ENCODE measurements at places on chromosomes 2 and 18.

DNA sequence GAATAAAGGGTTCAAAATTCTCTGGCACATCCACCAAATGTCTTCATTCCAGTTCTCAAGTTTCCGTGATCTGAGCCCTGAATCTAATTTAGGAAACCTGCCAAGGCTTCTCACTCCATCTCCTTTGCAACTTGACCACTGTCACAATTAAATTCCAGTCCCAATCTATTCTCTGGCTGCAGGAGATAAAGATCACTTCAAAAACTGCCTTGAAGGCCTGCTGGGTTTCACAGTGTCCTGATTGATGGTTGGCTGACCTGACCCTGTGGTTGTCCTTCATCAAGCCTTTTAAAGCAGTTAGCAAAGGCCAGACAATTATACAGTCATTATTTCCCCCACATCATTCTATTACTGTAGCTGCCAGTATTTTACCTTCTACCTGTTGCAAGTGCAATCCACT is 60.3 kb upstream of the DNAJC10 start:
- DNase-seq: no peak

DNA sequence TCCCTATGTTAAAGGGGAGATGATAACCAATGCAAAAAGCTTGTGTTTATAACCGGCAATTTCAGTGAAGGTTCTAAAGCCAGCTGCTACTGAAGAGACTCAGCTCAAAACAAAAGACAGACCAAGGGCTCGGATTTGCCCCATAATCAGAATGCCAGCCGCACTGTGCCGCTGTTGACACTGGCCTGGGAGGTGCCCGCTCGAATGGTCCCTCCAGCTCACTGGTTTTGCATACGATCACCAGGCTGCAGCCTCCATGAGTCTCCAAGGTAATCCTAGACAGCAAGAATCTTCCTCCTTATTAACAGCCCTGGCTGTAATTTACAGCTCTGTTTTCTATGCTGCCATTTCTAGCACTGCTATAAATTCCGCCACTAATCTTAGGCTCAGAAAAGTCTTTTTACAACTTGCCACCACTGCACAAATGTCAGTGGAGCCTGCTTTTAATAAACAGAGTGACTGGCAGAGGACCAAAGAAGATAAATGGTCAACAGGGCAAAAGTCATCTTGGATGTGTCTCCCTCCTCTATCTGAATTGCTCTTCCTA is 155.7 kb upstream of the SH3BP4 start:
- DNase-seq: no peak

DNA sequence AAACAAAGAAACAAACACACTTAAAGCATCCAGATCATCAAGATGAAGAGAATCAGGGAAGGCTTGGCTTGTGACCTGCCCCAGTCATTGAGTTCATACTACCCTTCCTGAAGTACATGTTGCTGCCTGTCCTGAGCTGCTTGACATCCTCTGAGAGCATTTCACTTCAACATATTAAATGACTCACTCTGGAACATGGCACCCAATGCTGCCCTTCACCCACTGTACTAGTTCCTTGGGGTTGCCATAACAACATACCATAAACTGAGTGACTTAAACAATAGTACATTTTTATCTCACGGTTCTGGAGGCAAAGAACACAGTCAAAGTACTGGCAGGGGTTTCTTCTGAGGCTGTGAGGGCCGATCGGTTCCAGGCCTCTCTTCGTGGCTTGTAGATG is 371.3 kb downstream of the RNF144A start:
- DNase-seq: no peak

GRCh38 chr2:55159037-55159651 is 72.9 kb downstream of the CLHC1 start:
- DNase-seq: no peak

DNA sequence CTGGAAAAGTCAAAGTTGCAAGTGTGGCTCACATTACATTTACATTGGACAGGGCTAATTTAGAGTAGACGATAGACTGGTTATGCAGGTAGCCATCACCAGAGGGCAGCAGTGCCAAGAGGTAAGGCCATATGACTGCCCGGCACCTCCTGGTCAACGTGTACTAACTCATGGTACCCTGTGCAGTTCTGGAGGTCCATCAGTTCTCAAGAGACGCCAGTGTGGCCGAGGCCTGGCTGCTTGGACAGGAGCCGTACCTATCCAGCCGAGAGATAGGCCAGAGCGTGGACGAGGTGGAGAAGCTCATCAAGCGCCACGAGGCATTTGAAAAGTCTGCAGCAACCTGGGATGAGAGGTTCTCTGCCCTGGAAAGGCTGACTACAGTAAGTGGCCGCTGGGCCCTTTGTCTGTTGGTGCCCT is 65.8 kb upstream of the EML6 start:
- no peak for DNase-seq

DNA sequence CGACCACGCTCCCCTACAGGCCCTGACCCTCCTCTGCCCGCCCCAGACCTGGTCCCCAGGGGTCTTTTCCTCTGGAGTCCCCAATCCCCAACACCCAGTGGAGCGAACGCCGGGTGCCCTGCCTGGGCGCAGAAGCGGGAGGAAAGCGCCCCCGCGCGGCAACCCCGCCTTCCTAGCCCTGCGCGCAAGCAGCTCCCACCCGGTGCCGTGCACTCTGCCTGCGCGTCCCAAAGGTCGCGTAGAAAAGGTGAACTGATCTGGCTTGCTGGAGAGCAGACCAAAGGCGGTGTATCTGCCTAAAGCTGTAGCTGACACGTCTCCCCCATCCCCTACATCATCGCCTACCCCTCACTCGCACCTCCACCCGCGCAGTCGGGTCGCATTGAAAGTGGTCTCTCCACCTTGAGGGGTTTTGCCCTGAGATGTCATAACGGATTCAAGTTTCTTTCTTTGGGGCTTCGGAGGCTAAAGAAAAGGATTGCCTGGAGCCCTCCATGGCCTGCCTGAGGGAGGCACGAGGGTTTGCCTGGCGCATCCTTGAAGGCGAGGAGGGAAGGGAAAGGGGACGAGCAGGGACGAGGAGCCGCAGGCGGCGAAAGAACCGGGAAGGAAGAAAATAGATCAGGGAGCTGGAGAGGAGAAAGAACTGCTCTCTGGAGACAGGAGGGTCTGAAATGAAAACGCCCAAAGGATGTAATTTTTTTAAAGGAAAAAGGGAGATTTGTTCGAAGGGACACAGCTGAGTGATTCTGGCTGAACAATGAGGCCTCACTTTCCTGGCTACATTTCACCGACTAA is 5.8 kb downstream of the GAD1 start:
- no peak for DNase-seq

DNA sequence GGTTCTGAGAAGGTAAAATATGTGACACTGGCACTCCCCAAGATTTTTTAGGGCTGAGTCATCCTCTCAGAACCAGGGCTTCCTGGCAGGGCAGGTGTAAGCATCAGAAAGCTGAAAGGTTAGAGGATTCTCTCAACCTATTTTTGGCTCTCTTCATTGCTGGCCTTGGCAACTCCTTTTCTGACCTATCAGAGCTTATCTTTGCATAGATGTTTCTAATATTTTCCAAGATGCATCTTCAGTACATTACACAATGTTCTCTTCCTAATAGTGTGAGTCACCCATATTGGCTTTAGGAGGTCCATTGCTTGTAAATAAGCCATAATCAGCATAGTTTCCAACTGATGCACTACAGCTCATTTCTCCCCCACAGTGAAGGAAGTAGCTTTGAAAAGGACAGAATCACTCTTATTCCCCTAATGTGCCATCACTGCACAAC is 2008.4 kb upstream of the PIK3C3 start:
- DNase-seq: no peak

GRCh38 chr2:38406597-38407110 is 29.6 kb upstream of the ATL2 start:
- no peak for DNase-seq

- no peak for DNase-seq
Measured at GRCh38 chr2:55493220-55493619, 26.3 kb upstream of the CFAP36 start.

- DNase-seq: no peak
Measured at GRCh38 chr2:197908156-197908555, 103.8 kb downstream of the PLCL1 start.

GRCh38 chr2:162400336-162400735 is 56.4 kb downstream of the GCA start:
- no peak for DNase-seq

DNA sequence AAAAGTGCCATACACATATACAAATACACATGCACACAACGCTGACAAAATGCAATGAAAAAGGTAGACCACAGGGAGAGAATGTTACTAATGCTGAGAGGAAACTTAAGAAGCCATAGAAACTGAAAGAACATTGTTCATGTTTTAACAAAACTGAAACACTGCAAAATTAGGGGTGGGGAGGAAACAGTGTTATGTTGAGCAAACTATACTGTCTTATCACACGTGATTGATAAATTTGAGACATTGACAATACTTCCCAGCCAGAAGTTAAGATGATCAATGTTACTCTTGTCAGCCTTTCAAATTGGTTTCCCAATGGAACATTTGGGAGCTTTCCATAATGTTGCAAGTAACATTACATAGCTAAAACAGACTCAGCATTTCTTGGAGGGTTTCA is 165.5 kb downstream of the L3MBTL4 start:
- DNase-seq: no peak

GRCh38 chr18:44536619-44537018 is 144.1 kb upstream of the SETBP1 start:
- DNase-seq: no peak

- no peak for DNase-seq
Measured at GRCh38 chr2:16101196-16101595, 160.8 kb downstream of the MYCN start.

GRCh38 chr2:173574324-173575112 is 219.8 kb downstream of the CDCA7 start:
- DNase-seq: no peak

DNA sequence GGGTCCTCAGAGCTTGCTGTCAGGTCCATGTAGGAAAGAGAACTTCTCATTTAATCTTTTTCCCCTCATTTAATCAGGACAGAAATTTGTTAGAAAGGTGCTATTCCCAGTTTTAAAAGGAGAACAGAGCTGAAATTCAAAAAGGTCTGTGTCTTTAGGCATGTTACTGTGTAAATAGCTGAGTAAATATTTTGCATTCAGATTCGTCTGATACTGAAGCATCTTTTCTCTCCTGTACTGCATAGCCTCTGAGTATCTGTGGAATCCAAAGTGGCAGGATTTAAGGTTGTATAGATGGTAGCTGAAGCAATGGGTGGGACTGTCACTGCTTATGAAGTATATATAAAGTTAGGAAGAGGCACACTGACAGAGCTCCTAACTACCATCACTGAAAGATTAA is 9.0 kb downstream of the PTPN4 start:
- DNase-seq: no peak

- no peak for DNase-seq
Measured at GRCh38 chr2:37692711-37693110, 21.3 kb upstream of the CDC42EP3 start.

- no peak for DNase-seq
Measured at GRCh38 chr2:166766220-166766619, 122.1 kb upstream of the XIRP2 start.

DNA sequence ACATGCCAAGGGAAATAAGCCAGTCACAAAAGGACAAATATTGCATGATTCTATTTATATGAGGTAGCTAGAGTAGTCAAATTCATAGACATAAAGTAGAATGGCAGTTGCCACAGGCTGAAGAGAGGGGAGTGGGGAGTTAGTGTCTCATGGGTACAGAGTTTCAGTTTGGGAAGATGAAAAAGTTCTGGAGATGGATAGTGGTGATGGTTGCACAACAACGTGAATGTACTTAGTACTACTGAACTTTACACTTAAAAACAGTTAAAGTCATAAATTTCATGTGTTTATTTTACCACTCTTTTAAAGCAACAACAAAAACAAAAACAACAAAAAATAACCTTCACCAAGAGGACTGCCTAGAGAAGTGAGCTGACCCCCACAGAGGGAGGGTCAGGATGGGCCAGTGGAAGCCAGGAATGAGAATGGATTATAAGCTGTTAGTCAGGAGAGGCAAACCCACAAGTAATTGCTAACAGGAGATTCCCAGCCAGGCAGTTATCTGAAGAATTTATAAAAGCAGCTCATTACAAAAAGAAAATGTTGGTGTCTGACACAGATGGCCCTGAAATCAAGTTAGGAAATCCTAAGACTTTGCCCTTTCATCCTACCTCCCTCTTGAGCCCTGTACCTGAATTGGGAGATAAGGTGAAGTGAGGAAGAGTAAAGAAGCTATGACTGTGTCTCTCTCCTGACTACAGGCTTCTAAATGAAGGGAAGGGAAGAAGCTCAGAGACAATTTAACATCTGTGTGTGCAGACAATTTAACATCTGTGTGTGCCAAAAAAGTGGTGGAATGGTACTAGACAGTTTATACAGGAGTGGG is 263.4 kb downstream of the PDE11A start:
- DNase-seq: no peak

DNA sequence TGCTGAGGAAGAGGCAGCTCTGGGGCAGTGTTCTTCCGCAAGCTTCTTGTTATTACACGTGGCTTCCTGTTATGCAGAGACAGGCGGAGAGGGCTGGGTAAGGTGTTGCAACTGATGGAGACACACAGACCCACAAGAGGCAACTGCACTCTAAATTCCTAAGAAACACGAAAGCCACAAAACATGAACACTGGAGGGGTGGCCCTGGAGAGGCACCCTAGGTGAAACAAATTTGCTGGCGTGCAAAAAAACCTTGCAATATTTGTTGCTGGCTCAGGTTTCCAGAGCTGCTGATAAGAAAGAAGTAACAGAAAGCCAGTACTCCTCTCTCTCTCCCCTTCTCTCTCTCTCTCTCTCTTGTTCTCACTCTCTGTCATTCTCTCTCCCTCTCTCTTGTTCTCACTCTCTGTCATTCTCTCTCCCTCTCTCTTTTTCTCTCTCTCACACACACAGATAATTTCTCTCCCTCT is 31.8 kb downstream of the ARHGAP25 start:
- no peak for DNase-seq

DNA sequence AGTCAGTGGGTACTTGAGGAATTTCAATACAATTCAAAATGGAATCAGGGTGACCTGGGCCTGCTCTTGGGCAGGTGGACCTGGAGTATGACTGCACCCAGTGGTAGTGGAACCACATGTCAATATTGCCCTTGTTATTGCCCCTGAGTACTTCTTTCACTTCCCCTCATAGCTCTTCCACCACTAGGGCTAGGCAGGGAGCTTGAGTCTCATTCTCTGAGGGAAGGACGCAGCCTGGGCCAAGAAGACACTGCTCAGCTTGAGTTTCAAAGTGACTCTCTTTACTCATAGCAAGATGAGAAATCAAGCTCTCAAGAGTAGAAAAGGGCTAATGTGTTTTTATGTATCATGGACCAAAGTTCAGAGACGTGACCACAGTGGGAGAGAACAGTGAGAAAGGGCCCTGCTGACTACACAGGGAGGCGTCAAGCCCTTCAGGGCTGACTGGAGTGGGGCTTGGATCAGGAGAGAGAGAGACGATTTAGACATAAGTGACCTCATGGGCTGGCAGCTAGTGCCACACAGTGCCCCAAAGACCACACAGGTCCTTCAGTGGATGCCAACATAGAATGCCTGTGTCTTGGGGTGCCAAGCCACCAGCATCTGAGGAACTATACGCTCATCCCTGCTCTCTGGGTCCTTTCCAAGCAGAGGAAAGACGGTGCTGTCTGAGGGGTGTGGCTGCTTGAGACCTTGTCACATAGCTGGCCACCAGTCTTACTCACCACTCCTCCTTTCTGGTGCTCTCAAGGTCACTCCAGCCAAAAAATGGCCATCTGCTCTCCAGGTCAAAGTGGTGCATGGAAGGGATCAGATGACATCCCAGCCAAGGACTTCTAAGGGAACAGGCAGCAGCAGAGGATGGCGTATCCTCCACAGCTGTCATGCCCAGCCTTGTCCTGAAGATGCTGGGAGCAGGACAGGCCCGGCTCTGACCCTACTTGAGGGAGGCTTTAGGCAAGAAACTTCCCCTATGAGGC is 13.0 kb downstream of the PTMA start:
- DNase-seq: no peak

- DNase-seq: no peak
Measured at GRCh38 chr2:148893906-148894305, 18.9 kb downstream of the KIF5C start.

- DNase-seq: no peak
Measured at GRCh38 chr2:238571661-238572372, 145.1 kb downstream of the ASB1 start.

Data from activated CD8-positive, alpha-beta memory T cell treated with anti-CD3 and anti-CD28 coated beads for 1 hour (primary cell).